HT1080 (cell line): ENCODE measurements at places on chromosomes 1 and 21.

GRCh38 chr1:59879574-59879973 is 47.0 kb downstream of the CYP2J2 start:
- peak; percentile 56 for DNase-seq

DNA sequence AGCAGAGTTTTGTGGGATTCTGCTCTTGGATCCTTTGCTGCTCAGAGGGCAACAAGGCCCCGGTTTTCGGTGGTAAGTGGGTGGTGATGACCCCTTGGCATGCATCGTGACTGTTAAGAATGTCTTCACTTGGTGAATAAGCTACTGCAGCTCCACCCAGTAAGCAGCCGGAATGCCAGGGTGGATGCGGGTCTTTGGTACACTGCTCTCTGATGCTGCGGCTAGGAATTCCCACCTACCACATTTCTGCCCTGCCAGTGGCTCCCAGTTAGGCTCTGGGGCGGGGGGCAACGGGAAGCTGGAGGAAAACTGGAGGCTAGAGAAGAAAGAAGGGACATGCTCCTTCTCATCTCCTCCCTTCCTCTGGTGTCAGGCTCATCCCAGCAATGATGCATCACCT is 180.4 kb upstream of the GALNT2 start:
- no peak for DNase-seq

DNA sequence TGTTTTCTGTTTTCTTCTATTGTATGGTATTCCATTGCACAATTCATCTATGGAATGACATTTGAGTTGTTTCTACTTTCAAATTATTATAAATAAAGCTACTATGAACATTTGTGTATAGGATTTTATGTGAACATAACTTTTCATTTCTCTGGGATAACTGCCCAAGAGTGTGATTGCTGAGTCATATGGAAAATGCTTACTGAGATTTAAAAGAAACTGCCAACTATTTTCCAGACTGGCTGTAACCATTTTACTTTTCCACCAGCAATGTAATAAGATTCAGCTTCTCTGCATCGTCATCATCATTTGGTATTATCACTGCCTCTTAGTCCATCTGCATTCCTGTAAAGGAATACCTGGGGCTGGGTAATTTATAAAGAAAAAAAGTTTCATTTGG is 779.6 kb upstream of the PRMT6 start:
- no peak for DNase-seq

GRCh38 chr1:90621986-90622385 is 95.1 kb downstream of the BARHL2 start:
- DNase-seq: no peak

- DNase-seq: no peak
These were observed 890 bp downstream of the GJC2 start for GRCh38 chr1:228150461-228151179.

DNA sequence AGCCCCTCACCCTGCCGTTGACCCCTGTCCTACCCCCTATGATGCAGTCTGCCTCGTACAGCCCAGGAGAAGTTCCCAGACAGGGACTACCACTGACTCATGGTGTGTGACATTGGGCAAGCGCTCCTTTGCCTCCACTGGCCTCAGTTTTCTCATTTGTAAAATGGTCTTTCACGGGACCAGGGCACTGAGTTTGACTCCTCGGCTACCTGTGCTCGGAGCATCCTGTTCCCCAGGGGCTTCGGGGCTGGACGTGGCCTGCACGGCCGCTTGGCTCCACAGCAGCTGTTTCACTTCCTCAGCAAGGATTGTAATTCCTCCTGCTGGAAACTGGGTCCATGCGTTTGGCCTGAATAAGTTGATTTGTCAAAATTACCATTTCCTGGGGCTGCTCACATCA is 277.3 kb downstream of the MATN1 start:
- DNase-seq: no peak

GRCh38 chr1:225544263-225544662 is 108.7 kb downstream of the ENAH start:
- no peak for DNase-seq

DNA sequence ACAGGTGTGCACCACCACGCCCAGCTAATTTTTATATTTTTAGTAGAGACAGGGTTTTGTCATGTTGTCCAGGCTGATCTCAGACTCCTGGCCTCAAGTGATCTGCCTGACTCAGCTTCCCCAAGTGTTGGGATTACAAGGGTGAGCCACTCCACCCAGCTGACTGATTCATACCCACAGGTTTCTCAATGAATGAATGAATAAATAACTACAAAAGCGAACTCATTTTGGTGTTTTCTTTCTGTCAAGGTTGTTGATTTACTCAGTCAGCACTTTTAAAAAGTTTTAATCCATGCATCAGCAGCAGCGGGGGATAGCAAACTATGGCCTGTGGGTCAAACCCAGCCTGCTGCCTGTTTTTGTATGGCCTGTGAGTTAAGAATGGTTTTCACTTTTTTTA is 217.5 kb downstream of the FAF1 start:
- peak; percentile 11 for DNase-seq

- no peak for DNase-seq
These were observed 45.8 kb upstream of the HMGB4 start for GRCh38 chr1:33818071-33818470.

DNA sequence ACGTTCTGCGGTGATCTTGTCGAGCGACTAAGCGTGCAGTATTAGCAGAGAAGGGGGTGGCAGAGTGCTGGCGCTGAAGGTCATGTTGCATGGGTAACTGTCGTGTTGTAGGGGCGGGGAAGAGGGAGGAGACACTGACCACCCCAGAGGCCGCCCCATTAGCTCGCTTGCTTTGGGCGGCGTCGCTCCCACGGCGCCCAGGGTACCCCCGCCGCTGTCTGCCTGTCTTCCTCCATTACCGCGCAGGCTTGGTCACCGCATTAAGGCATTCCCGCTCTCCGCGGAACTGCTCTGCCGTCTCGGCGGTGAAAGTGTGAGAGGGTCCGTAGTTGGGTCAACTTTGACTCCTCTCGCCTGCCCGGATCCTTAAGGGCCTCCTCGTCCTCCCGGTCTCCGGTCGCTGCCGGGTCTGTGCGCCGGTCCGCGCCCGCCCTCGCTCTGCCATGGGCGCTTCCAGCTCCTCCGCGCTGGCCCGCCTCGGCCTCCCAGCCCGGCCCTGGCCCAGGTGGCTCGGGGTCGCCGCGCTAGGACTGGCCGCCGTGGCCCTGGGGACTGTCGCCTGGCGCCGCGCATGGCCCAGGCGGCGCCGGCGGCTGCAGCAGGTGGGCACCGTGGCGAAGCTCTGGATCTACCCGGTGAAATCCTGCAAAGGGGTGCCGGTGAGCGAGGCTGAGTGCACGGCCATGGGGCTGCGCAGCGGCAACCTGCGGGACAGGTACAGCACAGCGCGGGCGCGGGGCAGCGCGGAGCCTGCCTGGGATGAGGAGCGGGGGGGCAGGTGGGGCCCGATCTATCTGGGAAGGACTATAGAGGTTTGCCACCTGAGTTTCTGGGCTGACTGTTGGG is at the start of gene MTARC2:
TSS of gene MTARC2 (plus strand) at position 234 of the 846 bp plus-strand sequence. CDS start at position 444, 210 bp downstream.
- DNase-seq: peak; percentile 79

DNA sequence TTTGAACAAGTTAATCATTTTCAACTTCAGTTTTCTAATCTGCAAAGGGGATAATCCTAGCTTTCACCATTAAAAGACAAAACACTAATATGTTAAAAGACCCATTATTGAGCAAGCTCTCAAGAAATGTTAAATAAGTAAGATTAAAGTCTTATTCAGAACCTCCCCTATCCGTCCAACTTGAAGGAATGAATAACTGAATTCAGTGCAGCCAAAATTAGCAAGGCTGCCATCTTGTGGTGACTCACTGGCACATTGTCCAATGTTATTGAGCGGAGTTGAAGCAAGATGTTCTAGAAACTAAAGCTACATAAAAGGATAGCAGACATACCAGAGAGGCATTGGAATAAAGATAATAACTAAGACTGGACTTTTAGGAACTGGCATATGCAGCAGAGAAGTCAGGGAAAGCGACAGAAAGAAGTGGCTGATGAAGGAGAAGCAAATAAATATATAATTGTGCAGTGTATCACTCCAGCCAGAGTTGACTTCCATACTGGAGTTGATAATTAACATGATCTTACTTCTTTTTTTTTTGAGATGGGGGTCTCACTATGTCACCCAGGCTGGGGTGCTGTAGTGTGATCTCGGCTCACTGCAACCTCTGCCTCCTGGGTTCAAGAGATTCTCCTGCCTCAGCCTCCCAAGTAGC is 8.2 kb upstream of the CAP1 start:
- peak; percentile 49 for DNase-seq

DNA sequence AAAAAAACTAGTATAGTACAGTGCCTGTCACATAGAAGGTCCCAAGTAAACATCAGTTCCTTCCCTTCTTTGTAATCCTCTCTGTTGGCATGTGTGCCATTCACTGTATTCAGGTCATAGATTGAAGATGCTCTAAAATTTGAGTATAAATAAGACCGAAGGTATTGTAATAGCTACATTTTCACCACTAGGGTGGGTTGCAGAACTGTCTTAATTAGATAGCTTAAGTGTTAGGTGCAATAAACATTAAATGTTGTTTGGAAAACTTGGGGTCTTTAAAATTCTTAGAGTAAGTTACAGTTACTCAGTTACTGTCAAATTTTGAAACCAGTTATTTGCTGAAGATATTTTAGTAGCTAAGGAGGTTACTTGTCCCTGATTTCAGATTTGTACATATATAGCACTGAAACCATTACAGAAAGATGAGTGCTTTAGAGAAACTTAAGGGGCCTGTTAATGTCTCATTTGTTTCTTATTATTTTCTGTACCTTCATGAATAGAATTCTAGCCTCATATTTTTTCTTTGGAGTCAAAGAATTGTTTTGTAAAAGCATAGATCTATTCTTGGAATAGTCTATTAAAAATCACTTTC is 24.3 kb downstream of the PER3 start:
- DNase-seq: peak; percentile 31

DNA sequence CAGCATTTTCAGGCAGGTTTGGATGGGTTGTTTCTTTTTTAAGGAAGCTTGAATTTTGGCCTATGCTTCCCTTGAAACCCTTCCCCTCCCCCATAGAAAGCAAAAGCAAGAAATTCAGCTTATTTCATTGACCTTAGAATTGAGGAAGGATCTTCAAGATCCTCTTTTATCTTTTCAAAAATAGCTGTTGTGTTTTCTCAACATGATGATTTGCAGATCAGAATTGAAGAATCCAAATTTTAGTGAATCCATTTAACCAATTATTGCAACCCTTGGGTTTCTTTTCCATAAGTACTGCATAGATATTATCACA is 73.7 kb downstream of the LRRC8C start:
- DNase-seq: no peak

DNA sequence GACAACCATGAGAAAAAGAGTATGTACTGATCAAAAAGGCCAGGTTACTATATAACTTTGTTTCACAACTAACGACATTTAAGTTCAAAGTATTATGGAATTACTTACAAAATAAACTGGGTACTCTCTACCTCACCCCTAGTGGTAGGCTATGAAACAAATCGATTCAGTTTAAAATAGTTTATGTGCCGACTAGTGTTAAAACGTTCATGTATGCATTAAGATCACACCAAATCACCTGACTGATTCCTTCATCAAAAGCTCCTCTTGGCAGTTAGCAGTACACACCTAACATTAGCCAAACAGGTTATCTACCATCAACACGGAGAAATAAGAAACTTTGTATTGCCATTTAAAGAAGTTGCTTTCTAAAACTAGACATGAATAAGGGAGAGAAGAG is 137.1 kb downstream of the AKT3 start:
- no peak for DNase-seq

- DNase-seq: no peak
These were observed 91.2 kb upstream of the COL24A1 start for GRCh38 chr1:86247597-86248279.

DNA sequence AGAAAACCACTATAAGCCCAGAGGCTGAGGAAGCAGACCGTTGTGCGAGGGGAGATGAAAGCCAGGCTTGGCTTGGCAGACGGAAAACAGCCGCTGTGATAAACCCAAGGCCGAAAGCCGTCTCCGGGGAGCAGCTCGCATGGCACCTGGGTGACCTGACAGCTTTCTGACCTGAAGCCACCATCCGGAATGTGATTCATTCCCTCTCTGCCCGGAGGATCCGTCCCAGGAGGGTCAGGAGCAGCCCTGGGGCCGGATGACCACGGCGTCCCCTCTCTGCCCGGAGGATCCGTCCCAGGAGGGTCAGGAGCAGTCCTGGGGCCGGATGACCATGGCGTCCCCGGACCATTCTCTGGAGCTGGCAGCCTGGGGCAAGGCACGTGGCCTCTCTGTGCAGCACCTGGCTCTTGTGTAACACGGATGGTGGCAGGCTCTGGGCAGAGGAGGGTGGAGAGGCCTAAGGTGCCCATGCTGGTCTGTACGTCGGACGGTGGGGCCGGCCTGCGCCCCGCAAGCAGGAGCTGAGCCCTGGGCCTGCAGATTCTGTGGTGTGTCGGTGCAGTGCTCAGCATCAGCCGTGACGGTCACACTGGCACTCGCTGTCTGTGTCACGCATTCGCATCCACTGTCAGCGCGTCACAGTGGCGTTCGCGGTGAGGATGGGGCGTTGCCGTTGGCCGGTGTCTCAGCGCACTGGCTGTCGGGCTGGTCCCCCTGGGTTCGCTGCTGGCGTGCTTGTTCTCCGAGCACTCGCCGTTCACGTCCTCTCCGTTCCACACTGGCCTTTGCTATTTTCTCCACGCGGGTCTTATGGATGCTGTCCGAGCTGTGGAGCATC is 50.3 kb downstream of the SLX9 start:
- DNase-seq: no peak

DNA sequence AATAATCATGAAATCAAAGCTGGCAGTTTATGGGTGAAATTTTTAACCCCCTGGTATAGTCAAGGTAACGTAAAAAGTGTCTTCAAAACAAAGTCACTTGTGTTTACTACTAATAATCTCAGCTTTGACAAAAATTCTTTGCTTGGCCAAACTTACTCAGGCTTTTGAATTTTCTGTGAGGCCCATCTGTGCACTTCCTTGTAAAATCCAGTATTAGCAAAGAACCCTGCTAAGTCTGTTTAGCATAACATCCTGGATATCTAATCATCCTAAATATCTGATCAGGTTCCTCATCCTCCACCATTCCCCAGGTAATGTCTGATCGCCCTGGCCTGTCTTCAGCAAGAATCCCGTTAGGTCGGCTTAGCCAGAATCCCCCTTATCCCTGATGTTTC is 3.0 kb downstream of the LYST start:
- no peak for DNase-seq

GRCh38 chr1:181079920-181080319 is 8.6 kb upstream of the IER5 start:
- DNase-seq: no peak

- DNase-seq: no peak
These were observed 91.5 kb upstream of the ZNHIT6 start for GRCh38 chr1:85799737-85800136.

- no peak for DNase-seq
These were observed 5.3 kb downstream of the EDN2 start for GRCh38 chr1:41479000-41479807.

- DNase-seq: peak; percentile 49
These were observed 6.6 kb downstream of the LIN28A start for GRCh38 chr1:26417111-26417759.

DNA sequence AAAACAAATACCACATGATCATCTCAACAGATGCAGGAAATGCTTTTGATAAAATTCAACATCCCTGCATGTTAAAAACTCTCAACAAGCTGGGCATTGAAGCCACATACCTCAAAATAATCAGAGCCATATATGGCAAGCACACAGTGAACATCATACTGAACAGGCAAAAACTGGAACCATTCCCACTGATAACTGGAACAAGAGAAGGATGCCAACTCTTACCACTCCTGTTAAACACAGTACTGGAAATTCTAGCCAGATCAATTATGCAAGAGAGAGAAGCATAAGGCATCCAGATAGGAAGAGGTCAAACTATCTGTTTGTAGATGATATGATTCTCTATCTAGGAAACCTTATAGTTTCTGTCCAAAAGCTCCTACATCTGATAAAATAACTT is 91.6 kb downstream of the DNAH14 start:
- DNase-seq: no peak
